ENCODE measurements at places on chromosomes 1 and 21.

DNA sequence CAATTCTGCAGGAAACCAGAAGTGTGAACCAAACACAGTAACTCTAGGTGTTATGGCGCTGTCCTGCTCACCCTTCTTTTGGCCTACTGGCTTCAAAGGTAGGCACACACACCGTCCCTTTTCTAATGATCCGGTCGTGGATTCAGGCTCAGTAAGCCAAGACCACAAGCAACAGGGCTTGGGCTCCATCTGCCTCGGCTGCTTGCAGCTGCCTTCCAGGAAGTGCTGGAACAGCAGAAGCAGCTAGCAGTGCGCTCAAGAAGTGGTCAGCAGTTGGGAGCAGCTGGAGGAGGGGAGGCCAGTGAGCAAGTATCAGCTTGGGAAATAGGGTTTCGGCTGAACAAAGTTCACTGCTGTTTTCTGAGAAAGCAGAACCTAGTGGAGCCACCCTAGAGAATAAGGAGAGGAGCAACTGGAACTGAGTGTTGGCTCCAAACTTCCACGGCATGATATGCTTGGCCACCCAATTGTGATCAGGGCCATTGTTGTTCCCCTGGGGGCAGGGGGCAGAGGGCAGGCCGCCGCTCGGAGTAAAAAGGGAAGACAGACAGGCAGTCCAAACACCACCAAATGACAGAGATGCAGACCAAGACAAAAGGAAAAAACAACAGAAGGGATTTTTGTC, 173.4 kb downstream of the TOMM20 start:
- DNase-seq, result no peak

GRCh38 chr1:231407547-231408396, 14.3 kb downstream of the EGLN1 start:
- DNase-seq, result no peak

GRCh38 chr1:918353-918752, 5.4 kb upstream of the SAMD11 start:
- no peak for DNase-seq

DNA sequence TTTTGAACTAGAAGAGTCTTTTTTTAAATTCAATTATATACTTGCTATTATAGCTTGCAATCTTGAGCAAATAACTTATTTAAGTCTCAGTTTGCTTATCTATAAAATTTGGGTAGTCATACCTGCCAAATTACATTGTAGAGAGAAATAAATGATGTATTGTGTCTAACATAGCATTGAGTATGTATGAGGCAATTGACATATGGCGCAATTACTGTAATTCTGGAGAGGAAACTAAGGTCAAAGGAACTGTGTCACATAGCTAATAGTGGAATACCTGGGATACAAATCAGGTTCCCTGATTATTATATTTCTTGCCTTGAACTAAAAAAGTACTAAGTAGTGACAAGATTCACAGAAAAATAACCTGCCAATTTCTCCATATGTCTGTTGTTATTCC, 302.5 kb downstream of the PDE4B start:
- DNase-seq, result no peak

DNA sequence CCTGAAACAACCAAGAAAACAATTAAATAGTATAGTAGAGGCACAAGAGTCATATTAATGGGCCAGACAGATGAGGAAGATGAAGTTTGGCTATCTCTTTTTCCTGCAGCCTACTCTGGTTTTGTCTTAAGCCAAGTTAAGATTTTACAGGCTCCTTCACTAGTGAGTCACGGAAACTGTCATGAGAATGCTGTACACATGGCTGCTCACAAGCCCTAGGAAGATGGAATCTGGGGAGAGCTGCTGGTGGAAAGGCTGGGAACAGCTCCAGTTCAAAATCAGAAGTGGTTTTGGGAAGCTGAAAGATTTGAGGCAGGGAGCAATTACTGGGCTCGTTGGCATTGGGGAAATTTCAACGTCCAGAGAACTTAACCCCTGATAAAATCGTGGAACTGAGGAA, 46.4 kb upstream of the S1PR1 start:
- DNase-seq, result no peak

GRCh38 chr1:111195002-111195684, 5.3 kb downstream of the DENND2D start:
- no peak for DNase-seq

- no peak for DNase-seq
Measured at GRCh38 chr1:94006604-94007003, 97.4 kb upstream of the GCLM start.

DNA sequence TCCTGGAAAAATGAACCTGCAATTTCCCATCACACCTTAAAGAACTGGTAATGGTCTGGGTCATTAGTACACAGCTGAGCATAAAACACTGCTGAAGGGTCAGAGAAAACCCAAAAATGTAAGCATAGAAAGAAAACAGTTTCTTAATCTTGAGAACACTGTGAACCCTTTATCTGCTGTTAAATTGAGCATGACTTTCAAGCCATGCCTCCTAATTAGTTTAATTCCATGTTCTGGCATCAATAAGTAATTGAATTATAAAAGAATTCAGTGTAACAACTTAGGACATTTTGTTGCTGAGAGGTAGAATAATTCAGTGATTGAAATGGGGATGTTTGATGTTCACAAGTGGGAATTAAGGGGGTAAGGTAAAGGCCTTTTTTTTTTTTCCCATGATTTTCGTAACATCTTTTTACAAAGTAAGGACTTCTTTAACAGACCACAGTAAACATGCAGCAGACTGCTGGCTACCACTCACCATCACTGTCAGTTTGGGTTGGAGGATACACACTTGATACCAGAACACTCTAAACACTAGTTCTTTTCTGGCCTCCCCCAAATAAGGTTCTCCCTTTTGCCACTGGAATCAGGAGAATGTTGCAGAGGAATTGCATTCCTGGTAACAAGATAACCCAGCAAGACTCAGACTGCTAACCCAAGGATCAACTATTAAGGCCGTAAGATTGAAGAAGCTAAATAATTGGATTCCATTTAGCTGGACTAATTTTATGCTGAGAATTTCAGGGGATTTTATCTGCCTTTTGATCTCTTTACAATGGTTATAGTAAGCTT, 3.0 kb downstream of the RWDD3 start:
- no peak for DNase-seq

GRCh38 chr1:34460193-34460592, 283.5 kb downstream of the C1orf94 start:
- DNase-seq, result no peak

DNA sequence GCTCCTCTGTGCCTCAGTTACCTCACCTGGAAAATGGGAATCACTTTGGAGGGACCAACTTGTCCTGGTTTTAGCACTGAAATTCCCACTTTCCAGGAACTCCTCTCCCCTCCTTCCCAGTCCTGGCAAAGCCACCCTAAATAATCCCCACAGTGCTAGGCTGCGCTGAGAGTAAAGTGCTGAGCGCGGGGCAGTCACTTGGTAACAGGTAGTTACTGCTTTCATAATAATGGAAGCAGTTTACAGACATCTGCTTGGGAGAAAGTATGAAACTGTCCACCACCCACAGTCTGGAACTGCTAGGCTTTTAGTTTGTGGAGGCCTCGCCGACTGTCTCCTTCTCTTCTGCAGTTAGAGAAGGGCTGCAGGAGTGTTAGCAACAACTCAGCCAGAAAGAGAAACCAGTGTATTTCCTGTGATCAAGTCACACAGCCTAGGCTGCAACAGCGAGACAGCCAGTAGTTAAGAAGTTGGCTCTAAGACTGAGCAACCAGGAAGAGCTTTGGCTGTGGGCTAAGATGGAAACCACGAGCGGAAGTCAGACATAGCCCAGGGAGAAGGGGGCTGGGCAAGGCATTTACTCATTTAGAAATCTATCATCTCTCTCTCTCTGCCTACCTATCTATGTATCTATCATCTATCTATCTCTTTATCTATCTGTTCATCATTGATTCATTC, 30.8 kb upstream of the ABCG1 start:
- no peak for DNase-seq

DNA sequence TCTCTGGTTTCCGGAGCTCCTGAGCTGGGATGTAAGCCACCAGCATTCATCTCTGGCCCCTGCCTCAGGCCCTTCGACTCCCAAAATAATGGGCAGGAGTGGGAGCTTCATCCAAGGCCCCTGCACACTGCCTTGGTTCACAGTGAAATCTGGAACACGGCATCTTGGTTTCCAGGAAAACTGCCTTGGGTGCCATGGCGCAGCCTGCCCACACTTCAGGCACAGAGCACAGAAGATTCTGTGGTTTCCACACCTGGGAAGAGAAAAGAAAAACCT, 48.8 kb upstream of the POFUT2 start:
- no peak for DNase-seq

DNA sequence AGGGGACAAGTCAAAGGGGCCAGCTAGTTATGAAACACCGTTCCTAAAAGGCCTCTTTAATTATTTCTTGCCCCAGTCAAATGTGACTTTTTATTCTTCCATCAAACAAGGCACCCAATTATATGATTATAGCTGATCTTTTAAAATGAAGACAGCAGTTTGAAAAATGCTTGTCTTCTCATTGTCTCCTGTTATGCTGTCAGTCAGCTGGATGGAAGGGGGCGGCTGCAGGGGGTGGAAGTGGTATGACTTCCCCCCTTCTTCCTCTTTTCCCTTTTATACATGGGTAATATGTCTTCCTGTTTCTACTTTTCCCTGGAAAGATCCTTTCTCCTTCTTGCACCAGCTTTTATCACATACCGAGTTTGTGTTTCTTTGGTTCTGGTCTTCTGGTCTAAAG, 25.8 kb upstream of the KCNA10 start:
- no peak for DNase-seq

GRCh38 chr1:22449636-22450035, 2.0 kb upstream of the ZBTB40 start:
- DNase-seq, result no peak

GRCh38 chr1:3740042-3740441, 12.2 kb upstream of the CCDC27 start:
- DNase-seq, result no peak

DNA sequence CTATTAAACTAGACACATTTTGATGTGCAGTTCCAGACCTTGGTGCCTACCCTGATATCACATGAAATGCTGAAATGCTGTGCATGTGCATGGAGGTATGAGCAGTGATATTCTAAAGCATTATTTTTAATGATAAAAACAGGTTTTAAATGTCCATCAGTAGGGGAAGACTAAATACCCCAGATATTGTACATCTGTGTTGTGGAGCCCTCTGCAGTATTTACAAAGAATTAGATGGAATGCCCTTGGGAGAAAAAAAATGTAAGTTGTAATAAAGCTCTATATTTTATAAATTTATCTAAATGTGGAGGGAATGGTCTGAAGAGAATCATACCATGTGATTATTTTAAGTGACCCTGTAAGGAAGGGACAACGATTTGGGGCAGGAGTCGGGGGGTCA, 39.1 kb upstream of the IGSF5 start:
- DNase-seq, result no peak

DNA sequence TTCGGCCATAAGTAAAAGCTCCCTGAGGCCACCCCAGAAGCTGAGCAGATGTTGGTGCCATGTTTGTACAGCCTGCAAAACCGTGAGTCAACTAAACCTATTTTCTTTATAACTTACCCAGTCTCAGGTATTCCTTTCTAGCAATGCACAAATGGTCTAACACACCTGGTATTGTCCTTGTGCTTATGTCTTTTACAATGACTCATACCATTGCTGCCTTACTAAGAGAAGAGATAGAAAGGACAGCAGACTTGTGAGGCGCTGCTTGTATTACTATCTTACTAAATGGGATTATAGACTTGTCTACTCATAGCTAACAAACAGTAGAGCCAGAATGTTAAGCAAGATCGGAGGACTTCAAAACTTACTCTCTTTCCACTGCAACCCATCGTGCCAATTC, 18.5 kb upstream of the CYYR1 start:
- no peak for DNase-seq

GRCh38 chr1:97097404-97097925, 375.9 kb downstream of the PTBP2 start:
- no peak for DNase-seq

DNA sequence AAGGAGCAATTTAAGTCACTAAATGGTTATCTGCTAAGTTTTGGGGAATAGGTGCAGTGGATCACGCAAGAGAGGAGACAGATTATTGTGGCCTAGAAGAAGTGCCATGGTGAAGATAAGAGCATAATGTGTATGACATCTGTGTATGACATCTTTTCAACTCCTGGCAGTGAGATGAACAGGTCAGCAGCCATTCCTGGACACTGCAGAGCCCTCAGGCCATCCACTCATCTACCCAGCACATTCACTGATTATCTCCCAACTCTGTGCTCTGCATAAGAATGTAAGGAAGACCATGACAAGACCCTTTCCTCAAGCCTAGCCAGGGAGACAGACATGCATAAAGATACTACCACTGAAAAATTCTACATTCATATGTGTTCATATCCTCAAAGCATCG, 73.7 kb downstream of the DDR2 start:
- no peak for DNase-seq

DNA sequence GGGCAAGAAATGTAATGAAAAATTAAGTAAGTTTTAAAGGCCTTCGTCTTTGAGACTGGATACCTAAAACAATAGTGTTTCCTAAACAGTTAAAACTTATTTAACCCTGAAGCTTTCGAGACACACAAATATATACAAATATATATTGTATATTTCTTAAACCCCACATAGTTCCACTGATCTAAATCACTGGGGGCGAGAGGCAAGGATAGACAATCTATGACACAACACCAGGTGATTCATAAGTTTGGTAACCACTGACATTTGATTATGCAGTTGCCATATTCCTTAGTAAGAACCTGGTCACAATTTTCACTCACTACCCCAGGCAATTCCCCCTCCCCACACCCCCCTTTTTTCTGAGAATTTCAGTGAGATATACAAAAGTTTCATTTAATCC, 55.3 kb upstream of the BOLA1 start:
- DNase-seq, result no peak

DNA sequence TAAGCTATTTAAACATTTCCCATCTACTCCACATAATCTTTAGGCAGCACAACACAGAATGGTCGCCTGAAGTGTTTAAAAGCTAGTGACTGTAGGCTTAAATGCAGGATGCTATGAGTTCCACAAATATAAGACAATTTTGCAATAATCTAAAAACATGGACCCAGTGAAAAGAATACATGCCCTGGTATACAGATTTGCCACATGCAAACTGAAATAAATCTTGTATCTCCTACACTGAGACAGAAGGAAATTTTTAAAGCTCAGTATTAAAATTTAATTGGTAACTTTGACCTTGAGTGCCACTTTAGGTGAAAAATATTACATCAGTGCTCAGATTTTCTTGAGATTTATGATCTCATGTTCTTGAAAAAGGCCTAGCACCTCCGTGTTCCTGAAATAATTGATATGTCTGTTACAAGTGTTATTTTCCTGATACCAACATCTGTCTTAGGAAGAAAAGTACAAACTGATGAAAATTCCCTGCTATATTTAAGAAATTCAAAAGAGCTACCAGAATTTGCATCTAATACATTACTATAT, 285.5 kb downstream of the VAV3 start:
- DNase-seq, result no peak

GRCh38 chr1:23103001-23103889, 65.4 kb downstream of the LUZP1 start:
- no peak for DNase-seq

DNA sequence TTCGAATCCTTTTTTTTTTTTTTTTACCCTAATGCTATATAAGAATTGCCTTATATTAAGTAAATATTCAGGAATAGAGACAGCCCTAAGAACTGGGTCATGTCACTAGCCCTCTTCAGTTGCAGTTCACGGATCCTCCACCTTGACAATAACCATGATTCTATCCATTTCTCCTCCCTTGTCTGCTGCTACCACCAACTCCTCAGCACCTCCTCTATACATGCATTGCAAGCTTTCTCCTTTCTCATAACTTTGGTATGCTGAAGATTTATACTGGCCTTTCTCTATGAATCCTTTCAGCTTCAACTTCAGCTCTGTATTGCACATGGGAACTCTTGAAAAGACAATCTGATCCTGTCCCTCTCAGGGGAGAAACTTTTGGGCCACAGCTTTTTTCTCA, 14.3 kb upstream of the DR1 start:
- DNase-seq, result no peak

- no peak for DNase-seq
Measured at GRCh38 chr1:197101978-197102377, 34.9 kb upstream of the F13B start.
